ENCODE measurements at places on chromosomes 5 and 9.
A peak's percentile ranks its signal among the peaks of the same experiment; 100 is the strongest.

- DNase-seq, result no peak
These were observed 36.3 kb downstream of the CAPSL start for GRCh38 chr5:35902046-35902672.

GRCh38 chr9:133257465-133257956 is 17.5 kb downstream of the ABO start:
- no peak for DNase-seq

DNA sequence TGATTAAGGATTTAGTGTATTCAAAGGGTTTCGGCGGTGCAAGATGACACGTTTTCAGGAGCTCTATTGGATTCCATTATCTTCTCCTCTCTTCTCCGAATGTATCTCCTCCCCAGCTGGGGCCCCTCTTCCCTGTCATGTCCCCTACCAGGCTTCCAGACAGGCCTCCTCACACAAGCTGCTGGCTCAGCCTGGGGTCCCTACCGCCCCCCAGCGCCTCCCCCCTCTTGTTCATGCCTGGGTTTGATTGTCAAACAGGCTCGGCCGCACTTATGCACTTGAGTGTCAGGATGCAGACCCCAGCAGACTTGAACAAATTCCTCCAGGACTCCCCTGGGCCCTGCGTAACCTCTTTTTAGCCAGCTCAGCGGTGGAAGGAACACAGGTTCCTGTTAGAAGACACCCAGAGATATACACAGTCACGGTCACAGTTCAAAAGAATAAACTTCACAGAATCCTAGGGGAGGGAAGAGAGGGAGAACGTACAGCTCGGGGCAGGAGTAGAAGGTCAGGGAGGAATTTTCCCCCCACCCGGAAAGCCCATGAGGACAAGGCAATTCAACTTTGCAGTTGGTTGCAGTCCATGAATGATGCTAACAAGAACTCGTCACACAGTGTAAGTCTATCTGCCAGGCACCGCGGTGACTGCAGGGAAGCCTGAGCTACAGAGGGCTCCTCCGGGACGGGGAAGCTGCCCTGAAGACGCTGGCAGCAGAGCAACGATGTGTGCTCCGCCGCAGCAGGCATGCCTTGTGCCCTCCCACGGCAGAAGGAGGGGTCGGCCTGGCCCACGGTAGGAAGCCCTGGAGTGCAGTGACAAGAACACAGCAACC is 560.0 kb downstream of the BNC2 start:
- no peak for DNase-seq

DNA sequence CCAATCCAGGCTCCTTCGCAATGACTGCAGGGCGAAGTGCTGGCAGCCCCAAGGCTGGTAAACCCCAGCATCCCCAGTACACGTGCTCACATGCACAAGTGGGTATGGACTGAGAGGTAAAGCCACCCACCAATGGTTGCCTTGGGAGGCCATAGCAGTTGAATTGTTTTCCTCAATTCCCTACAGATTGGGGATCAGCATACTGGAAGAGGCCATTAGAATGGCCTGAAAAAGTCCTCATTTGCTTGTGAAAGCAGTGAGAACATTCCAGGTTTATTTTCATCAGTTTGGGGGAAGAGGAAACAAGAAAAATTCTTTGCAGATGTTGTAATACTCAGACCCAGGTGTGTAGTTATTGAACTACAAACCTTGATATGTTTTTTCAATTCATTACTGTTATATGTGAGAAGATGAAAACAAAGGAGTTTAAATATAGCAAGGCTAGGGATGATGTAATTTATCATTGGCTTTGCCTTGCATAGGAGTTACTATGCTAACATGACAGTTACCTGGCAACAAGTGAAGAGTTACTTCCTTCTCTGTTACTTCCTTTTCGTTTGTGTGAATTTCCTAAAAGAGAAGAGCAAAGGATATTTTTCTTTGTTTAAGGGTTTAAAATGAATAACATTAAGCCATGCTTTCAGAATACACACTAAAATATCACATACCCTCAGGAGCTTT is 36.4 kb downstream of the MTMR12 start:
- DNase-seq, result peak; percentile 35

DNA sequence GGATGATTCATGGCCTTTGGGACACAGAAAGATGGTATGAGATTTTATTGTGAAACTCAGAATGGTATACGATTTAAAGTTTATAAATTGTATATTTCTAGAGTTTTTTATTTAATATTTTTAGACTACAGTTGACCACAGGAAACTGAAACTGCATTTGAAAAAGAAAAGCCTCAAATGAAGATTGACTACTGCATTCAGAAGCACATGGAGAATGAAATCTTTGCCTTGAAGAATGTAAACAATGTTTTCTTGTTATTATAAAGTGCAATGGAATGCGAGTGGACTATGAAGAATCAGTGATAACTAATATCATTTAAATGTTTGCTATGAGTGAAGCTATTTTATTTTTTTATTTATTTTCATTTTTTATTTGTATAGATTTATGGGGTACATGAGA is 169.1 kb upstream of the CDH18 start:
- DNase-seq, result no peak

DNA sequence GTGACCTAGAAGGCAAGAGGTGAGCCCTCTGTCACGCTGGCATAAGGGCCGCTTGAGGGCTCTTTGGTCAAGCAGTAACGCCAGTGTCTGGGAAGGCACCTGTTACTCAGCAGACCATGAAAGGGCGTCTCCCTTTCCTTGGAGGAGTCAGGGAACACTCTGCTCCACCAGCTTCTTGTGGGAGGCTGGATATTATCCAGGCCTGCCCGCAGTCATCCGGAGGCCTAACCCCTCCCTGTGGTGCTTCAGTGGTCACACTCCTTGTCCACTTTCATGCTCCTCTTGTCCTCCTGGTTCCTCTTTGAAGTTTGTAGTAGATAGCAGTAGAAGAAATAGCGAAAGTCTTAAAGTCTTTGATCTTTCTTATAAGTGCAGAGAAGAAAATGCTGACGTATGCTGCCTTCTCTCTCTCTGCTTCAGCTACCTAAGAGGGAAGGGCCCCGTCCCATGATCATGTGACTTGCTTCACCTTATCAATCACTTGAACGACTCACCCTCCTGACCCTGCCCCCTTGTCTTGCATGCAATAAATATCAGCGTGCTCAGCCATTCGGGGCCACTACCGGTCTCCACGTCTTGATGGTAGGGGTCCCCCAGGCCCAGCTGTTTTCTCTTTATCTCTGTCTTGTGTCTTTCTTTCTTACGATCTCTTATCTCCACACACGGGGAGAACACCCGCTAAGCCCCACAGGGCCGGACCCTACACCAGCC is 16.7 kb upstream of the SCGB3A1 start:
- no peak for DNase-seq

- no peak for DNase-seq
These were observed 6.2 kb upstream of the TCERG1 start for GRCh38 chr5:146440870-146441495.

GRCh38 chr9:20683351-20684034 is 566 bp upstream of the FOCAD start:
- DNase-seq, result no peak

DNA sequence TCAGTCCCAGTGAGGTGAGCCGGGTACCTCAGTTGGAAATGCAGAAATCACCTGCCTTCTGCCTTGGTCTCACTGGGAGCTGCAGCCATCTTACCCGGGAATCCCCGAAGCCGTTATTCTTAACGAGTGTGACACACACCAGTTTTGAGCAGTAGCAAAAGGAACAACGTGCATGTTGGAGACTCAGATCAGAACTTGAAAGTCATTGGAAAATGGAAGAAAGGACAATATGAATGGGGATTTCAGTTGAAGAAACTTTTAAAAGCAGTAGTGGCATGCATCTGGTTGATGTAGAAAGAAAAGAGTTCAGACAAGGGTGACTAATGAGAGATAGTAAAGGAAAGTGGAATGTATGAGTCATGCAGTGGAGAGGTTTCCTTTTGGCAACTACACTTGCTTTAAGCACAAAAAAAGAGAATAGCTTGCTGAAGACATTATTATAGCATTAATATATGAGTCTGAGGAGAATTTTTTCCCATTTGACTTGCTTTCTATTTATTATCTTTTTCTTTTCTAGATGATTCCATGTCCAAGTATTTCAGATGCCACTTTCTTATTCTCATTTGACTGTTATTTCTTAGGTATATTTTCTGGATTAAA is 44.4 kb upstream of the ANKDD1B start:
- DNase-seq, result peak; percentile 15

DNA sequence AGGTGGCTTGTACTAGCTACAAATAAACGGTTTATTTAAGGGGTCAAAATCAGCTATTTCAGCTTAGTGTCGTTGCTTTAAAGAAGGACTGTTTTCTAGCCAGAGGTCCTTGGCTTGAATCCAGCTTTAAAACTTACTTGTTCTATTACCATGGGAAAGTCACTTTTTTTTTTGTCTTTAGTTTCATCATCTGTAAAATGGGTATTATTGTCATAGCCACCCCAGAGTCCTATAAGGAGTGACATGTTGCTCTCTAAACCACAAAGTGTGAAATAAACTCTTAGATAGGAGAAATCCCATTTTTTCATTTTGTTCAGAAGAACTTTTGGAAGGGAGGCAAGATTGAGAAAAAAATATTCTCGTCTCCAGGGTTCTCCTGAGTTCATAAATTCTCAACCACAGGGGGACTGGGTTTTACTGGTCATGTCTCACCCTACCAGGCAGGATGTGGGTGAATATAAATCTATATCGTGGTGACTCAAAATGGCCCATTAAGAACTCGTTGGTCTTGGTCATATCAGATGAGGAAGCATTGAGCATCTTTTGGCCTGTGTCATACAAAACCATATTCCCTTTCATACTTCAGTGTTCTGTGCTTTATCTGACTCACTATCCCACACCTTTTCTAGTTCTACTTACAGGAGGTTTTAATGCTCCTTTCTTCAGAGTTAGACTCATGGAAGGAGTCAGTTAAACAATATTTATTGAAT is 202.7 kb upstream of the NR3C1 start:
- DNase-seq, result no peak

GRCh38 chr9:127954831-127955293 is 17.2 kb upstream of the DPM2 start:
- DNase-seq, result no peak

- DNase-seq, result no peak
These were observed 10.8 kb downstream of the OSMR start for GRCh38 chr5:38856660-38857059.

- no peak for DNase-seq
These were observed 169.0 kb downstream of the FBXL17 start for GRCh38 chr5:108212775-108213346.

DNA sequence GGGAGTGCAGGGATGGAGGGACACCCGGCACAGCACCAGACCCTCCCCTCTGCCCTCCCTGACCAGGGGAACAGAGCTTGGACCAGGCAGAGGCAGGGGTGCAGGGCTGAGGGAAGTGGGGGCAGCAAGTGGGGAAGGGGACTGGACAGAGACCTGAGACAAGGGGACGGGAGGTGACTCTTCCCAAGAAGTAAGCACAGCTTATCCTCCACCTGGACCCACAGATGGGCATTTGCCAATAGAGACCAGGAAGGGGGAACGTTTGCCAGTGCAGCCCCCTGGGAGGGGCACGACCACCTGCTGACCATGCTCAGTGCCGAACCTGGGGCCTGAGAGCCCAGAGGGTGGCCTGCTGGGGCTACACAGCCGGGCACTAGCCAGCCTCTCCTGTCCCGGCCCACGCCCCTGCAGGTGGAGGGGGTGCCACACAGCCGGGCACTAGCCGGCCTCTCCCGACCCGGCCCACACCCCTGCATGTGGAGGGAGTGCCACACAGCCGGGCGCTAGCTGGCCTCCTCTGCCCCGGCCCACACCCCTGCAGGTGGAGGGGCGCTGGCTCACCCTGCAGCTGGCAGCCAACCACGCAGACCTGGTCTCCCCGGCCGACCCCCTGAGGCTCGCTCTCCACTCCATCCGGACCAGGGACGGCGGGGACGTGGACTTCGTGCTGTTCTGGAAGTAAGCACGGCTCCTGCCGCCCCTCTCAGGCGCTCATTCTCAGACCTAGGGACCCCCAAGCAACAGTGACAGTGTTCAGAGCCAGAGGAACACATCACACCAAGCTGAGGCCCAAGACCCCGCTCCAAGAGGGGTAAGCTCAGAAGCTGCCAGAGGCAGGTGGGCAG is 24.3 kb downstream of the GLT6D1 start:
- no peak for DNase-seq

DNA sequence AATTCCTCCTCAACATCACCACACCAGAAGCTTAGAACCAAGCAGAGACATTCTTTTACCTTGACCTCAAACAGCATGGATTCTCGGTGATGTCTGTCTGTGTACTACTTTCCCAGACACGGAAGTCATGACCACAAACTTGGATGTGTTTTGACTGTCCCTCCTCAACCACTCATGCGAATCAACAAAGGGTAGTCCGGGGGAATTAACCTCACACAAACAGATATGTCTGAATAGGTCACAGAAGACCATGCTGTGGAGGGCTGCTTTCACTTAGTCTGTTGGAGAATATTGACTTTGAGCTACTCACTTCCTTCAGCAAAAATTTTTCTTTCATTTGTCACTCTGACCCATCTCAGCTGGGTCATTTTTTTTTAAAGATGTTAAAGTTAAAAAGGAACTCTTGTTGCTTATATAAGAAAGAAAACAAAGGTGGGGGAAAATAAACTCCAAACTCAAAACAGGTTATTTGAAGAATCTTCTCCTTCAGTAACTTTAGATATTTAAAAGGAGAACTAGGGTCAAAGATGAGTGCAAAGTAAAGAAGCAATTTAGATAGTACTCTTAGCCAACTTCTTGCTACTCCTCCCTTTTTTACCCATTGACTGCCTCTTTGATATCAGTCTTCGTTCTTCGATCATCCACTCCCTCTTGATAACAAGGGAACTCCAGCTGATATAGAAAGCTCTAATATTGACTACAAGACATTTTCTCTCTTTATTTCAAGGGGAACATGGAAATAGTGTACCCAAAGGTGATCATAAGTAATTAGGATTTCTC is 343.4 kb upstream of the CDH6 start:
- no peak for DNase-seq

DNA sequence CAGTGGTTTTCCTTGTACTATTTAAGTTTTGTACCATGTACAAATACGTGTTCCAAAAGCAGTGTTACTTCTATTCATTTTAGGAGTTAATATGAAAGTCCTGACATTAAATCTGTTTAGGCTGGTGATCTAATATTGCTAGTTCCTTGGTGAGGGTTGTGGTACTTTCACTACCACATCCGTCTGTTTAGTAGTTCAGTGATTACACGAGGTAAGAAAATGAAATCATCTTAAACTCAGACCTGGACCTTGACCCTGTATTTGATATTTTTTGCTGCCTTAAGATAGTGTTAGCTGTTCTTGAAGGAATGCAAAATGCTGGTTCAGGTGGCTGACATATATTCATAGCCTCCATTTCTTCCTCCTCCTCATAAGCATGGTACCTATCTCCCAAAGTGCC is 50.3 kb downstream of the MTAP start:
- no peak for DNase-seq

DNA sequence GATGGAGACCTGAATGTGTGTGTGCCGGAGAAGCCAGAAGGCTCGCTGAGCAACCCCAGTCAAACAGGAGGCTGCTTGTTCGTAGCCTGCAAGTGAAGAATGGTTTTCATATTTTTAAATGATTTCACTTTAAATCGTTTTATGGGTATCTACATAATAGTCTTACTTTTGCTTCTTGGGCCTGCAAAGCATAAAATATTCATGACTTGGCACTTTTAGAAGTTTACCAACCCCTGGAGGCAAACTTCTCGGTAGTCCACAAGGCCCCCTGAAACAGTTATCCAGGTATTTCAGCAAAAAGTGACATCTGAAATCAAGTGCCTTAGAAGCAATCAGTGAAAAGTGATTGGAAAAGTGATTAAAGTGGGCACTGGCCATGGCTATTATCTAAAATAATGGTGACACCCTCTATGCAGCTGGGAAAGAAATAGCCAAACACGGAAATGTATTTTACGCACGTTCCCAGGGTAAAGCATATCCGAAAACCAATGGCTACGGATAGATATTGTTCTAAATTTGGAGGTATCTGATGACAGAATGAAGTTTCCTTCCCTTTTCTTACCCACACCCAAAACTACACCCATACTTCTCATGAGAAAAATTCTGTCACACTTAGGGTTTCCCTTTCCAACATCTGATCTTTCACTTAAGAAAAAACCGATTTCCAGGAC is 39.0 kb downstream of the RAPGEF1 start:
- no peak for DNase-seq
